ENCODE measurements at places on chromosomes 16 and 17.
A peak's percentile ranks its signal among the peaks of the same experiment; 100 is the strongest.

GRCh38 chr16:71479420-71479819 lies 9.7 kb downstream of the ZNF19 start:
- DNase-seq, result no peak

- no peak for DNase-seq
Measured at GRCh38 chr17:75557075-75557851, 30.3 kb upstream of the MYO15B start.

DNA sequence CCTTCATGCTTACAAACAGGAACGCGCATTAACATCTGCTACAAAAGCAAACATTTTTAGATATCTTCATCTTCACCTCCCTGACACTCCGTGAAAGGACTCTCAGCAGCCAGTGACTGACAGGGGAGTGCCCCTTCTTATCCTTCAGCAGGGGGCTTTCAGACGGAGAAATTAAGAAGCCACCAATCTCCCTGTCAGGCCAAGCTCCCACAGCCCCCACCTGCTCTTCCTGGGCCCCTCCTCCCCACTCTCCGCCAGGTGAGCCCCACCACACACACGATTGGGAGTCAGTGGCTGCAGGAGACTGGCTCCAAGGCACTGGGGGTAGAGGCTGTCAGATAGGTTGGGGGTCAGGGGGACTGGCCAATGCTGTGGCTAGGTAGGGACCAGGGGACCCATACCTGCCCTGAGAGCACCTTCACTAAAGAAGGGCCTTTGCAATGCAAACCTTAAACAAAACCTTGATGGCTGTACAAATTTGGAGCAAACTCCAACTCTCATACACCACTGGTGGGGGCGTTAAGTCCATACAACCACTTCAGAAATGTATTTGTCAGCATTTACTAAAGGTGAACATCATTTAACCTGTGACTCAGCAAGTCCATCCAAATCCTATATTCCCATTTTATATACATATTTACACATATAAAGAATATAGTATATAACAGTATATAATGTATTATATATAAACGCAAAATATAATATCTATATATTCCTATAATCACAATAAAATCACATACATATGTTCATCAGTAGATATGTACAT lies 232.2 kb downstream of the ZNF423 start:
- DNase-seq, result no peak

GRCh38 chr17:63675231-63675606 lies 24.7 kb downstream of the LIMD2 start:
- no peak for DNase-seq

- no peak for DNase-seq
Measured at GRCh38 chr16:56856876-56857447, 8.0 kb upstream of the SLC12A3 start.

DNA sequence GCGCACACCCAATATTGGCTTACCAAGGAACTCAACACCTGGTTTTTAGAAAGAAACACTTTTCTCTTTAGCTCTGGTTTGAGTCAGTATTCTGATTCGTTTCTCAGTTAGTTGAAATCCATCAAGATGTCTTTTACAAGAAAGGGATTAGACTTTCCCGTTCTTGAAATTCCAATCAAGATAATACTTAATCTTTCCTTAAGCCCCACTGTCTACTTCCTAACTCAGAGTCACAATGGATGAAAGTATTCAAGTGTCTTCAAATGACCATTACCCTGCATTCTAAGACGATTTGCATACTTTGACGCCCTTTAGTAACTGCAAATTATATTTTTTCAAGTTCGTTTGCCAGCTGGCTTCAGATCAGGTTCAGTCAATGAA lies 189.8 kb downstream of the USP22 start:
- DNase-seq, result no peak

- no peak for DNase-seq
Measured at GRCh38 chr17:66438101-66438500, 135.7 kb downstream of the PRKCA start.

GRCh38 chr17:29495011-29495410 lies 71.8 kb downstream of the ABHD15 start:
- DNase-seq, result no peak

GRCh38 chr16:12685806-12686205 lies 117.9 kb downstream of the CPPED1 start:
- DNase-seq, result peak; percentile 34

DNA sequence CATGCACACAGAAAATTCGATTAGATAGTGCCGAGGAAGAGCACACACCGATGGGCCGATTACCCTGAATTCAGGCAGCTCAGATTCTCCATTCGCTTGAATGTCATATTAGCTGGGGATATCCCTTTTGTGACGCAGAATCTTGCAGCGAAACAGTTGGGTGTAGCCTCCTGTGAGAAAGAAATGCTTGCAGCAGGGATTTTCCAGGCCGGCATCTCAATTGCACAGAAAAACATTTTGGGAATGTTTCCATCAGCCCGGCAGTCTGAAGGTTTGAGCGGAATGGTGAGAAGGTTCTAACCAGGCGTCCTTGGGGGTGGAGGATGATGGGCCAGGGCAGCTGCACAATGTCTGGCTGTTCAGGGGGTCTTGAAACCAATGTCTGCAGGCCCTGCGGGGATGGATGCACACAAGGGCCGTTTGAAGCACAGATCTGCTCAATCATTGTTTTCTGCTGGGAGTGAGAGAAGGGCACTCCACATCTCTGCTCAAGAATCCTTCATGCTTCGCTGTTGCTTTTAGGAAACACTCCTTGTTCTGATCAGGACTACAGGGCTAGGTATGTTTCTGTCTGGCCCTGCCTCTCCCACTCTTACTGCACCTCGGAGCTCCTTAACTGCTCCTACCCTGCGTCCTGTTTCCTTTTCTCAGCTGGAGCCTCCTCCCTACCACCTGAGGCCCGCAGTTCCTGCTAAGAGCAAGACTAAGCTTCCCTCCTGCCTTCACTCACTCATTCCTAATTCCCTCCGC lies 94.6 kb downstream of the CMIP start:
- no peak for DNase-seq
